Gastrocnemius medialis (tissue), 4 donors: ENCODE measurements at places on chromosomes 2 and 18.

DNA sequence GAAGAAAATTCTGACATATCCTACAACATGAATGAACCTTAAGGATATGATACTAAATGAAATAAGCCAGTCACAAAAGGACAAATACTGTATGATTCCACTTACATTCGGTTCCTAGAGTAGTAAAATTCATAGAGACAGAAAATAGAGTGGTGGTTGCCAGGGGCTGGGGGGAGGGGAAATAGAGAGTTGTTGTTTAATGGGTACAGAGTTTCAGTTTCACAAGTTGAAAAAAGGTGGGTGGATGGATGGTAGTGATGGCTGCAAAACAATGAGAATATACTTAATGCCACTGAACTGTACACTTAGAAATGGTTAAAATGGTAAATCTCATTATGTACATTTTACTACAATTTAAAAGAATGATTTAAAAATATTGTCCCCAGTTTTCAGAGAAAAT is 53.3 kb upstream of the NFU1 start:
- no peaks in the 10 kb centered on the region for H3K36me3 ChIP-seq
- H3K27ac ChIP-seq = no peak overlapping the region
- DNase-seq = no peak
- H3K4me3 ChIP-seq = no peak overlapping the region
- no peaks in the 10 kb centered on the region for H3K27me3 ChIP-seq

GRCh38 chr2:194079989-194080388 is 1577.0 kb upstream of the SLC39A10 start:
- H3K4me3 ChIP-seq = no peak overlapping the region
- H3K36me3 ChIP-seq = no peaks in the 10 kb centered on the region
- no peaks in the 10 kb centered on the region for H3K27me3 ChIP-seq
- no peaks in the 10 kb centered on the region for H3K4me1 ChIP-seq

DNA sequence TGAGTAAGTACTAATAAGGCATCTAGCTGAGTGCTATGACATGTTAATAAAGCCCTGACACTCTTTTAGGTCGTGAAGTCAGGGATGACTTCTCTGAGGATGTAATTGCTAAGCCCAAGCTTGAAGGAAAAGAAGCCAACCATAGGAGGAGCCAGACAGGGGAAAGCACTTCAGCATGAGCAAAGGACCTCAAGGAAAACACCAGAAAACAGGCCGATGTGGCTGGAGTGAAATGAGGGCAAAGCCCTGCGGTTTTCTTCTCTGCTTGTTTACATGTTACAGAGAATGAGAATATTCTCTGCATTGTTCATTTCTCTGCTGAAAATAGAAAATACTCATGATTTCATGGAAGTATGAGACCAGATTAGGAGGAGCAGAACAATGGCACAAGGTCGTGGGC is 112.5 kb upstream of the ARHGAP28 start:
- H3K27ac ChIP-seq = no peak overlapping the region
- H3K27me3 ChIP-seq = no peaks in the 10 kb centered on the region
- no peak for DNase-seq
- no peaks in the 10 kb centered on the region for H3K36me3 ChIP-seq

DNA sequence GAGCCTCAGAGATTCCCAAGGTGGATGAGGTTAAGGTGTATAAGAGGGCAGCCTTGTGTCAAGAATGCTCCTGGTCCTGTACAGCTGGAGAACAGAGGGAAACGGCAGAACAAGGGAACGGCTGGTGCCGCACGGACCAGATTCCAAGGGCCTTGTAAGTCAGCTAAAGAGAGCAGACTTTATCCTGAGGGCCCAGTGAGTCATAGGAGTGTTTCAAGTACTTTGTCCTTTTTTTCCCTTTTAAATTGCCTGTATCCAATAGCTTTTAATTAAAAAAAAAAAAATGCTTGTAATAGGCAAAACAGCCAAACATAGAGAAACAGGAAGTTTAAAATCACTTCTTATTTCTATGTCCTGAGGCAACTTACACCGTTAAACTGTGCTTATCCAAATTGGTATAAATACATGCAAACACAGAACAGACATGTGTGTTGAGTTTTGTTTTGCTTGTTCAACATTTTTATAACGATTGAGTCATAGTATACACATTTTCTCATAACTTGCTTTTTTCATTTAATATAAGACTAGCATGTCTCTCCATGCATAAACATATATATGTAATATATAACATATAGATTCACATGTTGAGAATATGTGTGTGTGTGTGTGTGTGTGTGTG is 42.1 kb upstream of the EVA1A start:
- no peak overlapping the region for H3K4me3 ChIP-seq
- H3K36me3 ChIP-seq = no peaks in the 10 kb centered on the region
- no peak overlapping the region for H3K27ac ChIP-seq
- H3K4me1 ChIP-seq = no peaks in the 10 kb centered on the region
- DNase-seq = no peak

- no peaks in the 10 kb centered on the region for H3K4me1 ChIP-seq
- no peak for DNase-seq
- no peak overlapping the region for H3K27ac ChIP-seq
- H3K36me3 ChIP-seq = no peaks in the 10 kb centered on the region
These were observed 254.4 kb downstream of the KCNE4 start for GRCh38 chr2:223306371-223306770.

GRCh38 chr2:16332681-16333557 is 332.7 kb downstream of the CYRIA start:
- no peaks in the 10 kb centered on the region for H3K4me1 ChIP-seq
- H3K36me3 ChIP-seq = no peaks in the 10 kb centered on the region
- no peak overlapping the region for H3K4me3 ChIP-seq
- H3K27ac ChIP-seq = no peak overlapping the region
- peaks cover 2% of the 10 kb centered on the region for H3K27me3 ChIP-seq
- no peak for DNase-seq

GRCh38 chr2:102736110-102736409 is 25.8 kb upstream of the TMEM182 start:
- H3K36me3 ChIP-seq = no peaks in the 10 kb centered on the region
- peak overlapping the region; percentile 73 for H3K4me3 ChIP-seq
- peaks cover 20% of the 10 kb centered on the region for H3K4me1 ChIP-seq
- peak overlapping the region; percentile 88 for H3K27ac ChIP-seq
- no peaks in the 10 kb centered on the region for H3K27me3 ChIP-seq

DNA sequence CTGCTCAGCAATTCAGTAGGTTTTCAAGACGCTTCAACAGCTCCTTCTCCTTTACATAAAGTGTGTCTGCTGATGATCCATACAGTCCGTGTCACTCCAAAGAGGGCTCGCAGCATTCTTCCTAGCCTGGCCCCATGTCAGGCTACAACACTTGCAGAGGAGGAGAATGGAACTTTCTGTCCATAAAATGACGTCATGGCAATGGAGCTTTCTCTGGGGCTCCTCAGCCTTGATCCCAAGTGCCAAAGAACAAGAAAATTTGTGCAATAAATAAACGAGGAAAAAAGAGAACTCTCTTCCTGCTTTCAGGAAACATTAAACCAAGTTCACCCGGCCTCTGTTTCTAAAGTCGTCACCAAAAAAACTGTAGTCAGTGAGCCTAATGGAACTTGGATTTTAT is 199.5 kb upstream of the MEIS1 start:
- H3K4me1 ChIP-seq = no peaks in the 10 kb centered on the region
- H3K27ac ChIP-seq = no peak overlapping the region
- no peak overlapping the region for H3K4me3 ChIP-seq
- DNase-seq = peak; percentile 22

- no peak for DNase-seq
- H3K27me3 ChIP-seq = peaks cover 49% of the 10 kb centered on the region
- no peaks in the 10 kb centered on the region for H3K4me1 ChIP-seq
- H3K4me3 ChIP-seq = no peak overlapping the region
These were observed 1.2 kb downstream of the CNGA3 start for GRCh38 chr2:98347298-98348065.

- H3K27me3 ChIP-seq = no peaks in the 10 kb centered on the region
- H3K36me3 ChIP-seq = no peaks in the 10 kb centered on the region
- DNase-seq = no peak
- H3K4me3 ChIP-seq = no peak overlapping the region
These were observed 221.9 kb downstream of the ZNF407 start for GRCh38 chr18:74819433-74820059.

GRCh38 chr18:27130065-27130630 is 55.0 kb downstream of the CHST9 start:
- H3K27me3 ChIP-seq = no peaks in the 10 kb centered on the region
- H3K36me3 ChIP-seq = no peaks in the 10 kb centered on the region
- no peak for DNase-seq
- H3K4me3 ChIP-seq = no peak overlapping the region
- H3K4me1 ChIP-seq = no peaks in the 10 kb centered on the region

- no peaks in the 10 kb centered on the region for H3K27me3 ChIP-seq
- no peak overlapping the region for H3K4me3 ChIP-seq
- no peaks in the 10 kb centered on the region for H3K36me3 ChIP-seq
- peak; percentile 50 for DNase-seq
These were observed 156.8 kb upstream of the TTC39C start for GRCh38 chr18:23857756-23858155.

DNA sequence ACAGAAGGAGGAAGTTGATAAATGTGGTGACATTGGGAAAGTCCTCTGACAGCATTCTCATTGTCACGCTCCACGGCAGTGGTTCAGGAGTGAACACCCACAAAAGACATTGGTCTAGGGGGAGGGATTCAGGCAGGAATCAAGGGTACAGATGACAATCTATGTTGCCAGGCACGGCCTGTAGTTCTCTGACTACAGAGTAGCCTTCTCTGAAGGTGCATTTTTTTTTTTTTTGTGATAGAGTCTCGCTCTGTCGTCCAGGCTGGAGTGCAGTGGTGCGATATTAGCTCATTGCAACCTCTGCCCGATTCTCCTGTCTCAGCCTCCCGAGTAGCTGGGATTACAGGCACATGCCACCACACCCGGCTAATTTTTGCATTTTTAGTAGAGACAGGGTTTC is 7.4 kb upstream of the MOB1A start:
- no peaks in the 10 kb centered on the region for H3K27me3 ChIP-seq
- peaks cover 3% of the 10 kb centered on the region for H3K4me1 ChIP-seq
- peak; percentile 11 for DNase-seq
- no peak overlapping the region for H3K4me3 ChIP-seq
- H3K27ac ChIP-seq = no peak overlapping the region

- no peak overlapping the region for H3K27ac ChIP-seq
- H3K27me3 ChIP-seq = no peaks in the 10 kb centered on the region
- no peak overlapping the region for H3K4me3 ChIP-seq
- DNase-seq = no peak
- no peaks in the 10 kb centered on the region for H3K36me3 ChIP-seq
These were observed 336.2 kb downstream of the ZEB2 start for GRCh38 chr2:144183727-144184126.

GRCh38 chr2:239778861-239779558 is 246.1 kb downstream of the NDUFA10 start:
- H3K27me3 ChIP-seq = peaks cover 2% of the 10 kb centered on the region
- no peak overlapping the region for H3K4me3 ChIP-seq

DNA sequence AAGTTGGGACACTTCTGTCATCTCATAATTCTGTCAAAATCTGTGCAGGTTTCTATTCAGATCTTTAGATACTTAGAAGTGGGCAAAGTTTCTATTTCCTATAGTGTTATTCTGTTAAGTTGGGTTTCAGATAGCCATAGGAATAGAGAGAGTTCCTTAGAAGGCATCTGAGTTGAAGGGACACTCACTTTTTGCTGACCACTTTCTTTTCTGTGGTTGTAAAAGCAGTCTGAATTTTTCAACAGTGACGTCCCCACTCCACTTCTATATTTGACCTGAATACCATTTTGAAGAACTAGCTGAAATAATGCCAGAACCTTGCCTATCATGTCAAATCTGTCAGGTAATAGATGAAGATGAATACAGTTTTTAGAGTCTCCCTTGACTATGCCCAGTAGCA is 267.3 kb downstream of the SPAG16 start:
- no peaks in the 10 kb centered on the region for H3K27me3 ChIP-seq
- no peak overlapping the region for H3K4me3 ChIP-seq
- DNase-seq = no peak
- no peaks in the 10 kb centered on the region for H3K36me3 ChIP-seq
- no peaks in the 10 kb centered on the region for H3K4me1 ChIP-seq

DNA sequence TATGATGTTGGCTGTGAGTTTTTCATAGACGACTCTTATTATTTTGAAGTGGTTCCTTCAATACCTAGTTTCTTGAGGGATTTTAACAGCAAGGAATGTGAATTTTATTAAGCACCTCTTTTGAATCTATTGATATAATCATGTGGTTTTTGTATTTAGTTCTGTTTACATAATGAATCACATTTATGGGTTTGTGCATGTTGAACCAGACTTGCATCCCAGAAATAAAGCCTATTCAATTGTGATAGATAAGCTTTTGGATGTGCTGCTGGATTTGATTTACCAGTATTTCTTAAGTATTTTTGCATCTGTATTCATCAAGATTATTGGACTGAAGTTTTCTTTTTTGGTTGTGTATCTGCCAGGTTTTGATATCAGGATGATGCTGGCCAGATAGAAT is 131.6 kb upstream of the SCN7A start:
- no peak overlapping the region for H3K4me3 ChIP-seq
- no peak overlapping the region for H3K27ac ChIP-seq
- no peak for DNase-seq
- H3K27me3 ChIP-seq = no peaks in the 10 kb centered on the region

DNA sequence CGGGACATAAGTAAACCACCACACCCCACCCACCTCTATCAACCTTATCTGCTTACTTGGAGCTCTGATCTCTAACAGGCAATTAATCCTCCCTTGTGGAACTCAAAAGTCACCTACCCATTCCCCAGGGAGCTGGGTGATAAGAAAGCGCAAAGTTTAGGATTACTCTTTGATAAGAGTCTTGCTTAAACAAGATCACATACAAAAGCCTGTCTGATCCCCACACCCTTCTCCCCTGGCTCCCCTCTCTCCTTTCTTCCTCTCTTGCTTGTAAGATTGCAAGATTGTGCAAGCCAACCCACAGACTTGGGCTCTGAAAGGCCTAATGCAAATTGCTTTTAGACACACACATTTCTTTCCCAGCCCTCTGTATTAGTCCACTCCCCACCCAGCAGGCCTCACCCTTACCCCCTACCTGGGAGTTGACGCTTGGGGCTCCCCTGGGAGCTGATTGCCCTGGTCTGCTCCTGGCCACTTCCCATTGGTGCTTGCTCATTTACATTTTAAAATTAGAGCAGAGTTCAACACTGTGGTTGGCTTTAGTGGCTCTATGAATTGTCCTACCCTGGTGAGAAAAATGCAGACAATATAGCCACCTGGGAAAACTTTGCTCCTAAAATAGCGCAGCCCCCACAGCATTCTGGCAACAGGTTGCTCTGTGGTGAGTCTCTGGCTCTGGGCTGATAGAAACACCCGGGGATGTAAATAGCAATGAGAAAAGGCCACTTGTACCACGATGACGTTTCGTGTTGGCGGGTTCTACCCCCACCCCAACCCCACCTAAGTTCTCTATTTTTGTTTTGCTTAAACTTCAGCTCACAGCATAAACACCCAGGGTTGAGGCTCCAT is 92.8 kb upstream of the MSH2 start:
- no peak for DNase-seq
- H3K4me1 ChIP-seq = peaks cover 11% of the 10 kb centered on the region
- no peak overlapping the region for H3K4me3 ChIP-seq
- H3K27ac ChIP-seq = peak overlapping the region; percentile 58
- H3K36me3 ChIP-seq = no peaks in the 10 kb centered on the region
